ENCODE measurements at places on chromosomes 7 and 10.

DNA sequence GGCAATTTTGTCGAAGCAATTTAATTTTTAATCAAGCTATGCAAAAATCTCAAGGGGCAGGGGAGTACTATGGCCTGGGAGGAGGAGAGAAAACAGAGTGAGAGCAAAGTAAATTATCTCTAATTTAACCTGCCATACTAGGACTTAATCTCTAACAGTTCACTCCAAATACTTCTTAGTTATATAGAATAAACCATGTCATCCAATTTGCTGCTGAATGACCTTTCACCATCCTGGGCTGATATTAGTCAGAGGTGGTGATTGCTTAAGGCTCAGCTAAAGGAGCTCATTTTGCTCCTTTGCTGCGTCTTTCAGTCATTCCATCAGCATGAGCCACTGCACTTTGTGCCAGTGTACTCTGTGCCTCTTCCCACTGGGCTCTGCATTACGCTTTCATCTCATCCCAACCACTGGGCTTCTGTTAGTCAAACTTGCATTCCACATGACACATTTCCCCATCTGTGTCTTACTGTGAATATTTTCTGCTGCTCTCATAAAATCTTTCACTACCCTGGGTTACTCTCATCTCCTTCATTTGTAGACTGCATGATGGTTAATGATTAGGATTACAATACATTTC, 84.3 kb downstream of the CD36 start:
- peak; percentile 16 for DNase-seq

DNA sequence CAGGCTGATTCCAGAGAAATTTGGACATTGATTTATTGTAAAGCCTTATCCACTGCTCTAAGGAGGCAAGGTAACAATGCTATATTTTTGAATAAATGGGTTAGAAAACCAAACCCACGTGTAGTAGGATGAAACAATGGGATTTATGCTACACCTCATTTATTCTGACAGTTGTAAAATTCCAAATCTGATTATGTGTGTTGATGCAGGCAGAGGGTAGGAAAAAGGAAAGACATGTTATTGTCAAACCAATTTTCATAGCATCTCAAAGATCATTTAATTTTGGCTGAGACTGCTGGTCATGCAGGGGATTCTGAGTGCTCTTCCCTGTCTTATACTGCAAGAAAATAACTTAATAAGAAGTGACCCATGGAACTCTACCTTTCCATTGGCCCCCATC, 1219.9 kb upstream of the SORCS1 start:
- DNase-seq = no peak

- DNase-seq = no peak
Observed at GRCh38 chr10:70186090-70186489, 15.8 kb upstream of the SAR1A start.

DNA sequence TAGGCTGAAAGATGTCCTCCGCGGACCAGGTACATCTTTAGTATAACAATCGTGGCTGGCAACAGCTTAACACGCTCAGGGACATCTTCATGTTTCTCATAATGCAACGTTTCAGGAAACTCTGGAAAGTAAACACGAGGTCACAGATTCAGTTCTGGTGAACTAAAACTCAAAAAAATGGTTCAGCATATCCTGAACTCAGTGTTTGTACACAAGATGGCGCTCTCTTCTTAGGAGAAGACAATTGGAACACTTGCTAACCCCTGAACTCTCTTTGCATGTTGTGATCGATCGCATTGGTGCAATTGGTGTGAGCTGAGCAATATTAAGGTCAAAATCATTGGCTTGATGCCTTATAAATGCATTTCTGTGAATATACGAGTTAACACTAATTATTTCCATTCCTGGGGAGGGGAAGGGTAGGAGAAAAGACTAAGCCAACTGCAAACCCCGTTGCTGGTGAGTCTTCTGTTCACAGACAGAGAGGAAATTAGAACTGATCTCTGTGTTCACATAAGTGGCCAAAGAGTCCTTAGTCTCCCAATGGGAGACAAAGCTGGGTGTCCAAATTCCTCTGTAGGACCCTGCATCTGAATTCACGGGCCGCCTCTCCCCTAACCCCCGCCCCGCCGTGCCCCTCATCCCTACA, 52.6 kb upstream of the FAM180A start:
- DNase-seq = peak; percentile 74

- DNase-seq = no peak
Observed at GRCh38 chr10:72058989-72059842, 29.1 kb downstream of the SPOCK2 start.

DNA sequence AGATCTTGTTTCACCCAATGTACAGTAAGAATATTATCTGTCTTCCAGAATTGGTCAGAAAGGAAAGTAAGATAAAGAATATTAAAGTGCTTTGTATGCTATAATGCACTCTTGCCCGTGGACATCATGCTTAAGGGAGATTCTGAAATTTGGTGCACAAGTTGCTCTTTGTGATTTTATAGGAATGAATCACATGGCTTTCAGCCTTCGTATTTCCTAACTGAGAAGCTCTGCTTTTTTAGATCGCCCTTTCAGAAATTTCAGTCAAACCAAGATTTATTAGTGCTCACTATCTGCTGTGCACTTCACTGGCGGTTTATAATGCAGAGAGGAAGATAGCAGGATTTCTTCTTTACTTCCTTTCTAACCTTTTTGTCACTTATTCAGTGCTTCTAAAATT, 1248.5 kb upstream of the LRRN3 start:
- no peak for DNase-seq

- no peak for DNase-seq
Observed at GRCh38 chr10:60734226-60734625, 44.1 kb upstream of the CDK1 start.

DNA sequence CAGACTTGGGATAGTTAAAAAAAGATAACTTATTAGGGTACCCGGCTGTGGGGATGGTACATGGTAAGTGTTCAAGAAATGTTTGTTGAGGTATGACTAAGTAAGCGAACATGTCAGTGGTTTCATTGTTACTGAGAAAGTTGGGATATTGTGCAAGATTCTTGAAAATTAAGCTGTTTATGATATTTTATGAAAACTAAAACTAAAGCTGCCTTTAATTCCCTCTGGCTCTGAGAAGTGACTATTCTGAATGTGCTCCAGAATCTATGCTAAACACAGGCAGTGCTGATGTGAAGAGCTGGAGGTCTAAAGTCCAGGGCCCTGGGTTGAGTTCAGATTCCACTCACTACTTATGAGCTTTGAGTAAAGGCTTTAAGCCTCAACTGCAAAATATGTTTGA, 72.9 kb downstream of the AOAH start:
- DNase-seq = no peak

GRCh38 chr10:112769611-112770370, 180.3 kb upstream of the TCF7L2 start:
- no peak for DNase-seq

- no peak for DNase-seq
Observed at GRCh38 chr10:80421707-80422536, 13.6 kb downstream of the PRXL2A start.

DNA sequence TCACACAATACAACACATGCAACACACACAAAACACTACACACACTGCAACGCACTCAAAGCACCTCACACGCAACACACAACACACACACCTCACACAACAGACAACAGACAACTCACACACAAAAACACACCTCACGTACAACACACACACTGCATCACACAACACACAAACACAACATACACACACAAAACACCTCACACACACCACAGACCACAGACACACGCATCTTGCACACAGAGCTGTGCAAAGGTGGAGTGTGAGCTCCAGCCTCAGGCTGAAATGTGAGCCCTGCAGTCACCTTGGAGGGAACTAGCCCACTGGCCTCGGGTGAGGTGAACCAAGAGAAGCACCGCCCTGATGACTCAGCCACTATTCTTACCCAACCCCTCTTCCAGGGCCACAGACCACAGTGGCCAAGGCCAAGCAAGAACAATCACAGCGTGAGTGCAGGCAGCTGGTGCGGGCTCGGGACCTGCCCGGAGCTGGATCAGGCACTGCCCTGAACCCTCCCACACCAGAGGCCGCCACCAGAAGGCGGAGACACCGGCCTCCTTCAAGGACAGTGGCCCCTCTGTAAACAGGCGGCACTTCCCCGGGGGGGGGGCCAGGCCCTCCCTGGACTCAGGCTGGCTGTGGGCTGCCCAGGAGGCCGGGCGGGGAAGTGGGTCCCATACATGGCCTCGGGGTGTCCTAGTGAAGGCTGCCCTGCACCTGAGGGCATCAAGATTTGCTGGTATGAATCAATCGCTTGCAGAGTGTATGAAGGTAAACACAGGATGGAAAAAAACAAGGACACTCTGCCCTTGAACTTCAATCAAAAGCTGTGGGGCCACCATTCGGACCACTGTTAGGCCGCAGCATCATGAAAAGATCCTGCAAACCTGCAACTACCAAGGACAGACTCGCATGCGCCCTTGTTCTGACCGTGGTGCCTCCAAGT, 106.7 kb downstream of the TNS3 start:
- no peak for DNase-seq

DNA sequence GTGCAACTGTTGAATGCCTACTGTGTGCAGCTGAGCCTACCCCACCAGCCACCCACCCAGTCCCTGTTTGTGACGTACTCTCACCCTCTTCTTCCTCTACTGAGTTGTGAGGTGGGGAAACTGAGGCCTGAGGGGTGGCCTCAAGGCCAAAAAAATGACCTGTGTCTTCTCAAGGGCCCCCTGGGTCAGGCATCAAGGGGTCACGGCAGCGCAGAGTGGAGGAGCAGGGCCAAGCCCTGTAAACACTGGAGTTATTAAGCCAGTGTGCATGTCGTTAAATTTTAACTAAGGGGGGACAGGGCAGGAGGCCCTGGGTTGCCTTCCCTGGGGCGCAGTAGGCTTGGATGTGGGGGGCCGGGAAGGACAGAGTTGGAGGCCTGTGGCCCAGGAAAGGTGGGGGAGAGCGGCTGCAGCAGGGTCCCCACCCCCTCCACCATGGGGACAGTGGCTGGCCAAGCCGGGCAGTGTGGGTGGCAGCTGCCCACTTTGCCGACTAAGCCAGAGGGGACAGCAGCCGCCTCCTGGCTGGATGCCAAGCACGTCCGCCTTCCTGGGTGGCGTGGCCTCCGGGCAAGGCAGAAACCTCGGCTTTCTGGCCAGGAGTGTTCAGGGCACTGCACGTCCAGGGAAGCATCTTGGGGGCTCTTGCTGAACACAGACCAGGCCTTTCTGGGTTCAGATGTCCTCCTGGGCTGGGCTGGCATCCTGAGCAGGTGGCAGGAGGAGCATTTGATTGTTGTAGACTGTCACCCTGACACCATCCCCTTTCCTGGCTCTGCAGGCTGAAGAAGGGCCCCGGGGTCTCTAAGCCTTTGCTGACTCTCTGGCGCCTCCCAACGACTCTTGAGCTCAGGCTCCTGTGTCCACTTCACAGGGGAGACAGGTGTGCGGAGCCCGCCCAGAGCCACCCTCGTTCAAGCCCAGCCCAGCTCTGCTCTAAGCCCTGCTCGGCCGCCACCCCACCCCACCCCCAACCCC, 1.9 kb downstream of the SLC29A4 start:
- DNase-seq = peak; percentile 80

- no peak for DNase-seq
Observed at GRCh38 chr7:34603711-34604444, 54.1 kb upstream of the NPSR1 start.

DNA sequence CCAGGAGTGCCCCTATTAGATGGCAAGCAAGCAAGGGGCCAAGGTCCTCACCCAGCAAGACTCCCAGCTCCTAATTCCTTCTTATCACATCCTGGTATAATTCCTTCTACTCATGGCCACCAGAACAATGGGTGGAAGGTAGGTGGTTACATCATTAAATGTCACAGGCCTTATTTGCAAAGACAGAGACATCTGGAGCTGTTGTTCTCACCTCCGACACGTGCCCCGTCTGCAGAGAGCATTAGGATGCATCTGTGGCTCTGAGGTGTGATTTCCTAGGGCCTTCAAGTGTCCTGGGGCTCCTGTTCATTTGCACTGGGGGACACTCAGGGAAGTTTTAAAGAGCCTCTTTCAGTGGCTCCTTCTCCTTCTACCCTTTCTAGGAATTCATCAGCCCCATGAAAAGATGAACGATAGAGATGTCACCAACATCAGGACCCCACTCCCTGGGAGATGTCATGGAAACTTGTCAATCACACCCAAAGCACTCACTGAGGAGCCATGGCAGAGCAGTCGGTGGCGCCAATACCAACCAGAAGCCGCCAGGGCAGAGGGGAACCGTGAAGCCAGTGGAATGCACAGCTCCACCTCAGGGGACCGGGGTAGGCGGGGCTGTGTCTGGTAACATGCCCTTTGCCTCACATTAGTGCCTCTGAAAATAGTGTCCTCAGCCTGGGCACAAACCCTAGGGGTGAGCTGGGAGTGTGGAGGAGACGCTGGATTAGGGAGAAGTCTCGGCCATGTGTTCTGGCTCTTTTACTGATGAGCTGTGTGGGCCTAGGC, 2.9 kb upstream of the ATP6V0E2 start:
- no peak for DNase-seq

DNA sequence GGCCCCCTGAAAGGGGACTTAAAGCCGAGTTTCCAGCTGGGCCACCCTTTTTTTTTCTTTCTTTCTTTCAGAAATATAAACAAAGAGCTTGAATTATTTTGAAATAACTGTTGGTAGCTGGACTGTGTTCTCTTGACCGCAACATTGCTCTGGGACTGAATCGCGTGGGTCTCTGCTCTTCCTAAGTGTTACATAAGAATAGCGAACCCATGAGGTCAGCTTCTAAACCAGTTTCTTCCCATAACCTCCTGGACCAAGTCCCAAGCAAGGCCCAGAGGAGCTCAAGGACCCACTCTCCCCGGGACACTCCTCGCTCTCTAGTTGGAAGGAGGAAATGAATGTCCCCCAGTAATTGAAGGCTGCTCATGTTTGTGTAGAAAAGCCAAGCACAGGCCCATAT, 91.1 kb downstream of the CXCL12 start:
- no peak for DNase-seq

GRCh38 chr10:15868006-15868405, 7.7 kb upstream of the MINDY3 start:
- DNase-seq = no peak

DNA sequence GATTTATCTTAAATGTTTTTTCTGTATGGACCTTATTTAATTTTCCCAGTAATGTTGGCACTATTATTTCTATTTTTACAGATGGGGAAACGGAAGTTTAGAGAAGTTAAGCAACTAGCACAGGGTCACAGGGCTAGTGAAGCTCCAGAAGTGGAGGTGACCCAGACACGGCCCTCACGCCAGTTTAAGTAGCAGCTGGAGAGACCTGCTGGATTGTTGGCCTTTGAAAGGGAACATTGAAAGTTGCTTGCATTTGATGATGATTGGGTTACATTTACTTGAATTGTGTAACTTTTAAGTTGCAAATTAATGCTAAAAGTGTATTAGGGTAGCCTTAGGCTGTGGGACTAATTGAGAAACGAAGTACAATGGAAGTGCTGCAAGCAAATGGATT, 25.6 kb downstream of the CDK14 start:
- no peak for DNase-seq

DNA sequence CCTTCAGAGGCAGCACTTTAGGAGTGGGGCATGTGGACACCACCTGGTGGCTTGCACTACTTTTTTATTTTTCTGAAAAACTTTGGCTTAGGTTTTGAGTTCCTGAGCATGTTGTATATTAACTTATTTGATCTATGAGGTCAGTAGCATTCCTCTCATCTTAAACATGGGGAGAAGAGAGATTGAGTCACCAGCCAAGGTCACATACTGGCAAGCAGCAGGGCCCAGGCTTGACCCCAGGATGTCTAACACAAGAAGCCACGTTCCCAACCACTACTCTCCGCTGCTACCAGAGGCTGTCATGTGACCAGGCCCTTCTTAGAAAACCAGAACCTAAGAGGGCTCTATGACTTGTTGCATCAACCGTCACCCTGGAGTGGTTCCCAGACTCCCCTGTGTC, 210.3 kb upstream of the GPR26 start:
- DNase-seq = no peak

- DNase-seq = no peak
Observed at GRCh38 chr7:45718464-45719330, 144.5 kb downstream of the ADCY1 start.

- DNase-seq = no peak
Observed at GRCh38 chr7:92737706-92738105, 98.7 kb downstream of the CDK6 start.
